Fibroblast of the aortic adventitia (primary cell): ENCODE measurements at places on chromosomes 7 and 10. TPM values are rescaled to one million over a fixed set of nuclear protein-coding genes. Genes with fewer than 3 reads are reported as not detected.

Gene CDHR1
- not detected in 2 replicates for total RNA-seq

Gene SFTPA1
- not detected in 2 replicates for total RNA-seq

Gene GBX1
- total RNA-seq, result not detected in 2 replicates

Gene FGF8
- not detected in 2 replicates for total RNA-seq

Gene HOXA6
- not detected in 2 replicates for total RNA-seq
